Keratinocyte (primary cell): ENCODE measurements at places on chromosomes 2 and 18.

- no peak for DNase-seq
Observed at GRCh38 chr18:79200546-79201268, 131.5 kb downstream of the ATP9B start.

GRCh38 chr18:46362533-46362932 lies 258.3 kb downstream of the HAUS1 start:
- DNase-seq, result no peak

DNA sequence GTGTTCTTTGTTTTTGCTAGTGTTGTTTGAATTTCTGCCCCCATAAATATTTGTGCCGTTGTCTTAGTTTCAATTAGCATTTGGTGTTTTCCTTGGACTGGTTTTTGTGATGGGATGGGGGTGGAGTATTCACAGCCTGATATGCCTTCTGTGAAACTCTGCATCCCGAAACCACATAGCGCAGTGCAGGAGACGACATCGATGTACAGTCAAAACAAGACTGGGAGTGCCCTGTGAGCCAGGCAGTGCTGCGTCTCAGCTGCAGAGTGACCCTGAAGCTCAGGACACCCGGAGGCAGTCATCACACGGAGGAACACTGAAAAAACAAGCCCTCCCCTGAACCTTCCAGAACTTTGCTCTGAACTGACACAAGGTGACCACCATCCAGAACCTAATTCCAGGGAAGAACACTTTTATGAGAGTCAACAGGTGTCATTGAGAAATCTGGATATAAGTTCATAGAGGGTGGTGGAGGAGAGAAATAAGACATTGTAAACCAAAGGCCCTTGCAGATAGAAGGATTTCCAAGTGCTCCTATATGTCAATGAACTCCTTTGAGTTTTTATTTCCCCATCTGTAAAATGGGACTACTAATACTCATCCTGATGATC lies 61.2 kb upstream of the CABLES1 start:
- no peak for DNase-seq

- no peak for DNase-seq
Observed at GRCh38 chr2:96528006-96528699, 8.4 kb upstream of the ARID5A start.

- no peak for DNase-seq
Observed at GRCh38 chr18:73670039-73670438, 477.6 kb downstream of the FBXO15 start.

DNA sequence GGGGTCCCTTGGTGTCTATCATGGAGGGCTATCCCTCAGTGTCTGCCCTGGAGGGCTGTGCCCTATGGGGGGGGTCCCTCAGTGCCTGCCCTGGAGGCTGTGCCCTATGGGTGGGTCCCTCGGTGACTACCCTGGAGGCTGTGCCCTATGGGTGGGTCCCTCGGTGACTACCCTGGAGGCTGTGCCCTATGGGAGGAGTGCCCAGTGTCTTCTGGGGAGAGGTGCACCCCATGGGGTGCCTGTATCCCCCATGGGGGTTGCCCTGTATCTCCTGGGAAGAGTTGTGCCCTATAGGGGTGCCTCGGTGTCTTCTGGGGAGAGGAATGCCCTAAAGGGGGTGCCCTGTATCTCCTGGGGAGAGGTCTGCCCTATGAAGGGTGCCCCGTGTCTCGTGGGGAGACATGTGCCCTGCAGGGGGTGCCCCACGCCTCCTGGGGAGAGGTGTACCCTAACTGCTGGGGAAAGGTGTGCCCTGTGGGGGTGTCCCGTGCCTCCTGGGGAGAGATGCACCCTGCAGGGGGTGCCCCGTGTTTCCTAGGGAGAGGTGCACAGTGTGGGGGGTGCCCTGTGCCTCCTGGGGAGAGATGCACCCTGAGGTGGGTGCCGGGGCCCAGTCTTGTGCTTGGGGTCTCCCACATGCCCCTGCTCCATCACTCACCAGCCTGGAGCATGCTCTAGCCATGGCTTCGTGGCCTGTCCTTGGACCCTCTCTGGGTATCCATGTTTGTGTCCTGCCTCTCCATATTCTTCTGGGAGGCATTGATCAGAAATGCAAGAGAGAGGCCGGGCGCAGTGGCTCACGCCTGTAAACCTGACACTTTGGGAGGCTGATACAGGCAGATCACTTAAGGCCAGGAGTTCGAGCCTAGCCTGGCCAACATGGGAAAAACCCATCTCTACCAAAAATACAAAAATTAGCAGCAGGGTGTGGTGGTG lies 215.6 kb downstream of the HDAC4 start:
- no peak for DNase-seq

- DNase-seq, result no peak
Observed at GRCh38 chr2:157837851-157838441, 38.2 kb downstream of the ACVR1 start.

DNA sequence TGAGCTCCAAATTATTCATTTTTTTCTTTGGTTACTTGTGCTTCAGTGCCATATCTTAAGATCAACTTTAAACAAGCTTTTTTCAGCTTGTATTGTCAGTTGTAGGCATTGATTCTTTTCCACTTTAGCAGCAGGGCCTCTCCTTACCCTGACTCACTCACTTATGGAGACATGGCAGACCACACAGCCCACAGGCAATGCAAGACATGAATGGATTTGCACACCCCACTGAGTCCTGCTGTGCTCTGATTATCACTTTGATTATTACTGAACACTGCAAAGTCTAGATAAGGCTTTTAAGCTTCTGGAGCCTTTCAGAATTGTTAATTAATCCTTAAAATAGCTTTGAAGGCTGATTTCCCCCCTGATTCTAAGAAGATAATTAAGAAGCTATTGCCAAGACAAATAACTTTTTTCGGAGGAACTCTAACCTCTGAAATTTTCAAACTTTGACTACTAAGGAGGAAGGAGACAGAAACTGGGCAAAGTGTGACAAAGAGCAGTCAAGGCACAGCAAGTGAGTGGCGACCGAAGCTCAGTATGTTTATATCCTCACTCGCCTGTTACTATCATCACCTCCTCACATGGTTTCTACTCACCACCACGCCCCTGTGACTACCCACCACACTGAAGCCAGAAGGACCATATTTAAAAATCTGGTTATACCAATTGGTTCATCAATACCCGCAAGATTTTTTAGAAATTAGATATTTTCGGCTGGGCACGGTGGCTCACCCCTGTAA lies 43.3 kb downstream of the CACNB4 start:
- DNase-seq, result peak; percentile 28

DNA sequence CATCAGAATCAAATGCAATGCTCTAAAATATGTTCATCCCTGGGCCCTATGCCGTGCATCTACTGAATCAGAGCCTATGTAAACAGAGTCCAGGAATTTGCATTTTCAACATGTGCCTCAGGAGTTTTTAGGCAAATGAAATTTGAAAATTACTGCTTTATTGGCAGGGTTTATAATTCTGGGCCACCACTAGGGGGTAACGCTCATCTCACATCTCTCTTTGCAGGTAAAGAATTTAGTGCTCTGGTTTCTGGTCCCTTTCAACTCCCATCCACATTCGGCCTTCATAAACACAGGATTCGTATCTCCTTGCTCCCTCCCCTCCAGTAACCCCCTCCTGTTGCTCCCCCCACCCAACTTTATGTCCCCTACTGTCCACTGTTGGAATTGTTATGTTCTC lies 49.3 kb downstream of the LYPD6B start:
- DNase-seq, result no peak

DNA sequence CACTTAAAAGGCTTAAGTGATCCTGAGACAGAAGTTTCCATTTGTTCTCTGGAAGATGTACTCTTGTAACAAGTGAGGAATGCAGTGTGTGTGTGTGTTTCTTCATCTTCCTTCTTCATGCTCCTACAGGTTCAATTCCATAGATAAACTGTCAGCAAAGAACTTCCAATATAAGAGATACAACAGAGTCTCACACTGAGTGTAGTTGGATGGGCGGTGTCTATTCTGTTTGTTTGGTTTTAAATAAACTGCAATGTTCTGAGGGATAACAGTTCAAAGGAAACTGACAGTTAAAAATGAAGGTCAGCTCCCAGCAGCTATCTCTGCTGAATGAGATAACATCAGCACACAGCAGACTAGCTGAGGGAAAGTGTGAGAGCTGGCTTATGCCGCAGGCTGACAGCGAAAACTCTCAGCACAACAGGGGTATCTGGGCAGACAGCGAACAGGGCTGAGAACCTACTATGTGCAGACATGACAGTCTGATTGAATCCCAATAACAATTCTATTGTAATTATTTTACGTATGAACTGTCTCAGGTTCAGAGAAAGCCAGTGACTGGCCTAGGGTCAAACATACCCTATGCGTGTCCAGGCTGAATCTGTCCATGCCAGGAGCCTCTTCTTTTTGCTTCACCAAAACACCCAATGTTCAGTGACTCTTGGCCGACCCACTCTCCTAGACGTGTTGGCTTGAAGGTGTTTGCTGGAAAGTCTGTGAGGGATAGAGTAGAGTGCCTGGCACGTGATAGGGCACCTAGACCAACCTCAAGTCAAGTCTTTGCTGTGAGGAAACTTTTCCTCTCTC lies 201.9 kb upstream of the TRIB2 start:
- no peak for DNase-seq

DNA sequence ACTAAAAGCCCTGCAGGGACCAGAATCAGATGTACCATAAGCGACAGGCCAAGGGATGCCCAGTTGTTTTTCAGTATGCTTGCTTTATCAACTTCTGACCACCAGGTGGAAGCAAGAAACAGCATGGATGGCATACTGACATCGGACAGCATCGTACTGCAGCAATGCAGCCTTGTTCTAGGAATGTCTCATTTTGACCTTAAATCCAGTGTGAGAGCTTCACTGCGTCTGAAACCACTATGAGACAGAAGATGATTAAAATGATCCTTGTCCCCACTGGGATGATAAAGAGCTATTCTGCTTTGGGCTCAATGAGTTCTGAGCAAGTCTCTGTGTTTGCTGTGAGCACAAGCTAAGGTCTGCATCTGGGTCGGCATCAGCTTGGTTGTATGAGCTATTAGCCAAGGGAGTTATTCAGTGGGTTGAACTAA lies 54.3 kb downstream of the CDK15 start:
- DNase-seq, result peak; percentile 19

GRCh38 chr2:25295621-25296020 lies 46.1 kb downstream of the DNMT3A start:
- DNase-seq, result no peak

DNA sequence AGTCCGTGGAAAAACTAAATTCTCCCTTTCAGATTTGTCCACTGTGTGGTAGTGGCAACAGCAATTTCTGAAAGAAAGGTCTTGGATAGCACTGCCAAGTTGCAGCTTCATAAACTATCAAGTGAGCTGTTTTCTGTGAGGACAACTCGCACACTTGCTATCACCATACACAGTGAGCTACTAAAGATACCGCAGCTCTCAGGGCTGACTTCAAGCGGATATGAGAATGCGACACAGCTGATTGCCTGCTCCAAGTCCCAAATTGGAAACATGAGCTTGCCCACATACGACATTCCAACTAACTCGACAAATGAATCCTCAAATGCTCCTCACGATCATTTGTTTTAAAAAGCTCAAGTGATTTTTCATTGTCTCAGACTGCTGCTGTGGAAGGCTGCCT lies 46.2 kb downstream of the E2F6 start:
- DNase-seq, result no peak

DNA sequence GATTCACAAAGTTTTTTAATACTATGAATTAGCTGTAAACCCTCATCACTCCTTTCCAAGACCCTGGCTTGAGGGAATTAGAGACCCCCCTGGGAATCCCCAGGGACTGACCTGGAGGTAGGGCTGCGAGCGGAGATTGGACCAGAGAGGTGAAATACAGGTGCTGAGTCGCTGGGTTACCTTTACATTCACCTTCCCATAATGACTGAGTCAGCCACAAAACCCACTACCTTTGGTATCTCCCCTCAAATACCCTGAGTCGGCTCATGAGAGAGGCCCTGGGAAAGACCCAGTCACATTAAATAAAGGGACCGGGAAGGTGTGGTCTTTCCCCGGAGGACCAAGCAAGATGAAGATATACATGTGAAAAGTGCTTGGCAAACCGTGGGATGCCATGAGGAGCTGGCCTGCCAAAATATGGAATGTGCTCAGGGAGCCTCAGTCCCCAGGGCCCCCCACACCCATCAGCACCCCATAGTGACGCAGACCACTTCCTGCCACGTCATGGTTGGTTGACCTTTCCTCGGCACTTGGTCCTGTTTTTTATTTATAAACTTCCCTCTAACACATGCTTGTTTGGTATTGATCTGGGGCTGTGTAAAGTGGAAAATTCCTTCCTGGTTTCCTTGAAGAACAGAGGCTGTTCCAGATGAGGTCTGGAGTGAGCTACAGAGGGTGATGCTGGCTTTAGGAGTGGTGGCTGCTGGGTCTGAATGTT lies 51.4 kb downstream of the IL1RL2 start:
- DNase-seq, result no peak

DNA sequence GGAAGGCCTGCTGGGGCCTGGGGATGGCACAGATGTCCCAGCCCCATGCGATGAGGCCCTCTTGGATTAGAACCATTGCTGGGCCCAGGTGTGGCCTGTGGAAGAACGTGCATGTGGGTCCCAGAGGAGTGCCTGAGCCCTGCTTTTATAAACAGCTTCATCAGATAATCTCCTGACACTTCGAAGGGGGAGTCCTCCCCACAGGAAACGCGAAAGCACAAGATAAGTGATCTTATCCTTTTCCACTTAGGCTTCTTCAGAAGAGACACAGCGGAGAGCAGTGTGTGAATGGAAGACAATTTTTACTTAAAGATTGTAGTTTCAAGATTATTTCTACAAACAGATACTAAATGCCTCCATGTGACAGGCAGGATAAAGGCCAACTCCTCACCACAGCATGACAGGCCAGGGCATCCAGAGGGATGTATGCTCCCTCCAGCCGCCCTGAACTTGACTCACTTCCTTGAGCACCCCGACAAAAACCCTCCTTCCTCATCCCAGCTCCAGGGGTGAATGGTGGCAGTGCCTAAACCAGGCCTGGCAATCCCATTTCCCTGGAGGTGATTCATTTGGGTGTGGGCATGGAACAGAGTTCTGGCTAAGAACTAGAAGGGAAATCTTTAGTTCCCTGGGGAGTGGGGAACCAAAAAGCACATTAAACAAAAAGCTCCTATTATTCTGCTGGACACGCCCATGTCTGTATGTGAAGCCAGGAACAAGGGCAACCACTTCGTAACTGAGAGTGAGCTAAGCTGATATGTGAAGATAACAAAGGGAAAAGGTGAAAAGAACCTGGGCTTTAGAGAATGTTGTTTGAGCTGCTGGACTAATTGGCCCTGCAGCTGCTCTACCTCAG lies 56.2 kb upstream of the TMEM163 start:
- DNase-seq, result peak; percentile 55

DNA sequence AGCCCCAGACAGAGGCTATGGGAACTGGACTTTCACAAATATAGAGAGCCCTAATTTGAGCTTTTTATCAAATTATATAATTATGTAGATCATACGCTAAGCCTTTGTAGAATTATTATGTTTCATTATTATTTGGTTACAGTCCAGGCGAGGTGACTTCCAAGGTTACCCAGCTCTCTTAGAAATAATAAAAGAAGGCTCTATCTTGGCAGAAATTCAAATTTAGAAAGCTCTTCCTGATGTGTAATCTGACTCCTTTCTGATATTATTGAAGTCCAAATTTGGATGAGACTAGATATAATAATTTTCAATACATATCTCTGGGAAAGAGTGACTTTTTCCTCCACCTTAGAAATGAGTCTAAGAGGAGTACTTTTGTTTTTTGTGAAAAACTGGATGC lies 4.8 kb upstream of the SLC38A11 start:
- DNase-seq, result no peak
